ENCODE measurements at places on chromosomes 6 and 20.

DNA sequence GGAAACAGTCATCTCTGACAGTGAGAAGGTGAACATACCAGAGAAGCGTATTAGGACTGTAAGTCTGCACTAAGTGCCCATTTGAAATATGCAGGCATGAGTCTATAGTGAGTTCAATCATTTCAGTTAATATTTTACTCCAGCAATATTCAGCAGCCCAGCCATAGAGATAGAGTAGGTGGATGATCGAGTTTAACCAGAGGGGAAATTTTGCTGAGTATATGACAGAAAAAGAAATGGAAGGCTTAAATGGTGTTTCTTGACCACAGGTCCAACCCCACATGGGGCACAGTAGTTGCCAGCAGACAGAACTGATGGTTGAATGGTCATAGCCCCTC is 39.8 kb downstream of the KIF6 start:
- no peak for DNase-seq

DNA sequence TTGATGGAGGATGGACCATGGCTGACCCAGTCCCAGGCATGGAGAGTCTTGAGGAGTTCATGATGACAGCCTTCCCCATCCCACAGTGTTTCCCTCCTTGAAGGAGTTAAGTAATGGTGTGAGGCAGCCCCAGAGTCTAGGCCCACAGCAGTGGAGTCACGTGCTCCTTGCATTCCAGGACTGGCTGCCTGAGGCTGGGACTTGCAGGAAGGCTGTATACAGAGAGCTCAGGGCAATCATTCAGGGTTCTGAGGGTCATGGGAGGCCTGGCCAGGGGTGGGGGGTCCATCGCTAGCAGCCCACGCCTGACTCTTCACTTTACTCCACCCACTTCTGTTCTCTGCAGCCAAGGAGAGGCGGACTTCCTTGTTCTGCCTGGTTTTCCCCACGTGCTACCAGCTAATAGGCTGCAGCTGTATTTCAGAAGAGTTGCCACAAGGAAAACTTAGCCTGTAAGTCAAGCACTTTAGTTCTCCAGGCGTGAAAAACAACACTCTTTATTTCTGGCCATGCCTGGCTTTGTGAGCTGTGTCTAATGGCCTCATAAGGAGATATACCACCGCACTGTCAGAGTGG is 272.5 kb downstream of the DHX35 start:
- DNase-seq = no peak

DNA sequence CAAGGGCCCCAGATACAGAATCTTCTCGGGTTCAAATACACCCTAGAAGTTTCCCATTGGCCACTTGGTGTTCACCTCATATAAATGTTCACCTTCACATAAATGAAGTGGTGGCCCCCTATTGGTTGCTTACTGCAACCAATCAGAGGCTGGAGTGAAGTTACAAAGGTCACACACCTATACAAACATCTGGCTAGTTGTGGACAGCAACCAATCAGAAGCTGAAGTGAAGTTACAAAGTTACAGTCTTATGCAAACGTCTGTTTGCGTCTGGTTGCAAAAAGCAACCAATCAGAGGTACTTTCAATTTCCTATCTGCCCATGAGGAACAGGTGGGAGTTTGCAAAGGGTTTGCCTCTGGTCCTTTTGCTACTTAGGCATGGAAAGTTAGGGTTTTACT is 206.5 kb upstream of the BMP2 start:
- DNase-seq = no peak

DNA sequence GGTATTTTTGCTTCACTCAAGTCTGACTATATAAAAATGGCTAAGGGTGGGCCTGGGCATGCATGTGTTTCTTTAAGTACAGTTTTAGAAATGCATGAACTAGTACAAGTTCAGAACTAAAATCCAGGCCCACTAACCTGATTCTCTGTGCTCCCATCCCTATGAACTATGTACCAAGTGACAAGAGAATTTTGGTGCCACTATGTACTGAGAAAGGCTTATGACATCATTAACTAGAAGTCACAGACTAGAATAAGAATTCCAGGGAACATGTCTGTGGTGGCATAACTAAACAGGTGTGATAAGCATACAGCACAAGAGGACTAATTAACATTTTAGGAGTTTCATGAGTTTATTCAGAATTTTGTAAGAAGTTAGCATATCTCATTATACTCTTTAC is 16.1 kb downstream of the TENT5A start:
- DNase-seq = no peak

DNA sequence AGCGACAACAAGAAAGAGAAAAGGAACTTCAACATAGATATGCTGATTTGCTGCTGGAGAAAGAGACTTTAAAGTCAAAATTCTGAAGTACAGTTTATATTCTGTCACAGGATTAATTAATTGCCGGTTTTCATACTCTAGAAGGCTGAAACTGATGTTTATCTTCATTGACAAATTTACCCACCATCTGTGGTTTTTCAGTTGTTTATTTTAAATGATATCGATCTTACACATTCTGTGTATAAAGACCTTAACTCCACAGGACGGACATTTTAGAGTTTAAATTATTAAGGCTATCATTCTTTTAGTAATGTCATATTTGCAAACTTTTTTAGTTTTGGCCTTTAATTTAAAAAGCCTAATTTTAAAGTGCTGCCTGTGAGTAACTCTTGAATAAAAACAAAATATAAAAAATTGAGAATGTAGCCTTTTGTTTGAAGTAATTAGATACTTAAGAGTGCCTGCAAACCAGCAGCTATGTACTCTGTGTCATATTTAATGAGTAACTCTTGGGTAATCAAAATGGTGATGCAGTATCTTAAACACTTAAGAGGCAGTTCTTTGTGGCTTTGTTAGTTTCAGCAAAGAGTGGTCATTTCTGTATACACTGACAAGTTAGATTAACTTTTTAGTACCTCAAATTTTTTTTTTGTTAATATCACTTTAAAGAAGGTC is 59.3 kb downstream of the CDC5L start:
- DNase-seq = no peak

- no peak for DNase-seq
These were observed 32.4 kb upstream of the ADTRP start for GRCh38 chr6:11810854-11811643.

DNA sequence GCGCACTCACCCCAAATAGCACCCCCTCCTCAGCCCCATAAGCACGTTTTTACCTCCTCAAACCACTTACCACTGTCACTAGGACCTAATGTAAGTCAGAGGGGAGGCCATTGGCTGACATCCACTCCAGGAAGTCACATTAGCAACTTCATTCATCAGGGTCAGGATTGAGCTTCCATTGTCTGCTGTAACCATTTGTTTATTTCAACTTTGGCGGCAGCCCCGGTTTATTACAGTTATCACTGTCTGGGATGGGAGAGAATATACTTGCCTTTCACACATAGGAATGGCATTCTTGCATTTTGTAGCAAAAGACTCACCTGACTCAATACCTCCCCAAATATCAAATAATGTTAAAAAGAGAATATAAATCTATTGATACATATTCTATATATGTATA is 38.3 kb downstream of the MAFB start:
- DNase-seq = no peak

DNA sequence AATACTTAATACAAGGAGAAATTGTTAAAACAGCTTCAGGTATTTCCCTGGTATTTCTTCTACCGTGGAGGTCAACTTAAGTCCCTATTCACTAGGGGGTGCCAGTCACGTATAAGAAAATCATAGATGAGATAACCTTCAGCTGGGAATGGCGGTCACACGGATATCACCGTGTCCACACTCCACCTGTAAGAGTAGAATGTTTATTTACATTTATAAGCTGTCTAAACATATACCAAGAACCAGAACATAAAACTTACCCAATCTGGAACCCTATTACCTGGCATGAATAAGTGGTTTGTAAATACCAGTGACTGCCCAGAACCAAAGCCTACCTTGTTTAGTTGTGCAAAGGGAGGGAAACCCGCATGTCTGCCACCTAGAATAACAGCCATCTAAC is 1.9 kb upstream of the ELOVL4 start:
- peak; percentile 42 for DNase-seq

DNA sequence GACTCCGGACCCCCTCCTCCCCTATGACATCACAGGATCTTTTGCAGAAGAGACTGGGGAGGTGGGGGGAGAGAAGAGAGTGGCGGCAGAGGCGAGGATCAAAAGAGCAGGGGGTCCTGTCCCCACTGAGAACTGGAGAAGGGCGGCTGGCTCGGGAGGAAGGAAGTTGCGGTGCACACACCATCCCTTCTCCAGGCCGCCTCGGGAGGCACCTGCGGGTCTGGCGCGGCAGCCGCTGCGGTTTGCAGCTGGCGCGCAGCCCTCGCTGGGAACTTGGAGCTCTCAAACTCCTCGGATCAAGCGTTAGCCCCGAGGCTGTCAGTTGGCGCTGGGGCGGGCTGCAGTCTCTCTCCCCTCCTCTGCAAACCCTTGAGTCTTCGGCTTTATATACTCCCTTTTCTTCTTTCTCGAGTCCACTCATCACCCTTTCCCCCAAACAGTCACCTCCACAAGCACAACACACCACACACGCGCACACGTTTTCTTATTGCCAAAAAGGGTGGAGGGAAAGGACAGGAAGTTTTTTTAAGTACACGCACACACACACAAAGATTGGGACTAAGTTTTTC is 180.7 kb downstream of the TBXT start:
- DNase-seq = no peak

- DNase-seq = no peak
These were observed 61.1 kb upstream of the SCAF8 start for GRCh38 chr6:154672086-154672485.

- DNase-seq = no peak
These were observed 367.0 kb upstream of the MARCKS start for GRCh38 chr6:113489952-113490746.

- DNase-seq = peak; percentile 75
These were observed at the start of gene PPP1R18 for GRCh38 chr6:30686009-30686907. Gene PPP1R18 (minus strand): TSS chr6:30686645. CDS start chr6:30686018, 627 bp downstream.

DNA sequence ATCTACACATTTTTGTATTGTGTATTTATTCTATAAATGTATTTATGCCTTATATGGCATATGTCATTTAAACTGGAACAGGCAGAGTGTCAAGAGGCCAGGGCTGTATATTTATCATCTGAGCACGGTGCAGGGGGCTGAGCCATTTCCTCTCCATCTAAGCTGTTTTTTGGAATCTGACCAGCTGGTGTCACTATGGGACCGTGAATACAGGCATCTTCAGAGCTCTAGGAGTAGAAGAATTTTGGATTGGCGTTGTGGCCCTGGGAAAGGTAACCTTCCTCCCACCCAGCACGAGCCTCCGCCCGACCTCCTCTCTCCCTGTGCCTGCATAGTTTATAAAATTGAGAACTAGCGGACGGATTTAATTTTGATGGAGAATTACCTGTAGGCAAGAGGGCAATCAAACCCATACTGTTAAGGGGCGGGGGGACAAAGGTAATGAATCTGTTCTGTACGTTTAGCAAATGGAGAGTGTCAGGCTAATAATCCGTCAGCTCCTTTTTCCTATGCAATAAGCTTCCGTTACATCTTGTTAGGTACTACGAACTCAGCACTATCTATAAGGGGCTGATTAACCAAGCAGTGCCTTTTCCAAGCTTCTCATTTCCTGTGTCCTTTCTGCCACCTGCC is 29.0 kb upstream of the EEF1E1 start:
- DNase-seq = no peak

- no peak for DNase-seq
These were observed 2.2 kb upstream of the ARID1B start for GRCh38 chr6:156774863-156775405.

GRCh38 chr20:44217342-44218092 is 6.9 kb upstream of the OSER1 start:
- DNase-seq = peak; percentile 64

DNA sequence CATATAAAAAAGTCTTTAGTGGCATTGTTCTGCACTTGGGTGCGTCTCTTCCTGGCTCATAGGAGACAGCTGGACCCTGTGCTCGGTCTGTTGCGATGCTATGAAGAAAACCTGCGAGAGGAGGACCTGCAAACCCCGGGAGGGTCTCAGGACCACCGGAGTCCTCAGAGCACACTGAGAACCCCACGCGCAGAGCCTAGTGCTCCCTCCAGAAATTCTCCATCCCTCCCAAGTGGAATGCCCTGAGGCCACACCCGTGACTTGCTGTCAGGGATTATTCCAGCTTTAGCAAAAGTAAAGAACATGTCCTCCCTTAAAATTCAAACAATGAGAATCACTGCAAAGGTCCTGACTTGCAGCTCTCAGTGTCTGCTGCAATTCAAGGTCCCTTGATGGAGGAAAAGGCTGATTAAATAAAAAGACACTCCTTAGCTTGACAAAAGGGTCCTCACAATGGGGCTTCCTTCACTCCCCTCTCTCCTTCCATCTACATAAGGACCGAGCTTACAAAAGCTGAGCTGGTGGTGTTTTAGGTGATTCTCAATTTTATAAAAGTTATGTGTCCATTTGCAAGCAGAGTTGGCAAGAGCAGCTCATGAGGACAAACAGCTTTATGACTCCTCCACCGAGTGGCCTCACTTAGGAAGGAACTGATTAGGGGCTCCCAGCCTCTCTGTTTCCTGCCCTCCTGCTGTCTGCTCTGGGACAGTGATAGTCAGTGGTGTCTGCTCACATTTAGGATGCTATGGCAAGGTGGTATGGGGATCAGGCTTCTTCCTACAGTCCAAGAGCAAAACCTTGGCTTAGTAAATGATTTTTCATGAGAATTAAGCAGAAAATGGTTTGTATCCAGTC is 97.0 kb downstream of the RAMACL start:
- no peak for DNase-seq

- no peak for DNase-seq
These were observed 472.1 kb upstream of the MARCKS start for GRCh38 chr6:113385020-113385431.

DNA sequence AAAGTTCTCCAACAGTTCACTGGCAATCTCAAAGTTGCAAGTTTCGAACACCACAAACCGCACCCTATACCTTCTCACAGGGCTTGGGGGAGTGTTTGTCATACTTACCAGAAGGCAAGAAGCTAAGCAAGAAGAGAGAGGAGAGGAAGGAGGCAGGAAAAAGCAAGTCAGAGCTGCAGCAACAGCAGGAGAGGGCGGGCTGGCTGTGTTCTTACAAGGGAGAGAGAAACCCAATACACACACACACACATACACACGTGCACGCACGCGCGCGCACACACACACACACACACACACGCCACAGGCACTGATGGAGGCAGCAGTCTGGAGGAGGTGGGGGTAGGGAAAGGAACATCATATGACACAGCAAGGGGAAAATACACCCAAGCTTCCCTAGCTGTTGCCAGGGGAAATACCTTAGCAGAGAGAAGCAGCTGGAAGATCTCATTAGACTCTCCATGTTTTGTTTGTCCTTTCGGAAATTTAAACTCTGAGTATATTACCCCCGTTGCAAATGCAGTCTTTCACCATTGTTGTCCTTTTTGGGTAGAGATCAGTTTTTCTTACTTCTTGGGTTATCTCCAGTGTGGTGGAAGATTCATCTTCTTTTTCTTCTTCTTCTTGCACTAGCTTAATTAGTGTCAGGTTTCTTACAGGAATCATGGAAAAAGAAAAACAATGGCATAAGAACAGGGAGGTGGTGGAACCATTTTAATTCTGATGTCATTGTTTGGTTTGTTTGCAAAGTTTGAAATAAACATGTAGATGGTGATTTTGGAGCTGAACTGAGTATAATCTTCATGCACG is at the start of gene TXLNB:
TXLNB (minus strand) TSS at position 186 of the 807 bp plus-strand sequence. CDS start 3,099 bp downstream, outside the sequence.
- peak; percentile 89 for DNase-seq

GRCh38 chr6:149060300-149060984 is 257.1 kb upstream of the TAB2 start:
- DNase-seq = peak; percentile 17

GRCh38 chr6:75926293-75927168 is 145.9 kb downstream of the IMPG1 start:
- no peak for DNase-seq

Measured in stimulated activated naive CD4-positive, alpha-beta T cell (primary cell).